GM12892 (cell line): ENCODE measurements at places on chromosomes 1 and 21.
A peak's percentile ranks its signal among the peaks of the same experiment; 100 is the strongest.

GRCh38 chr1:108854221-108855019 lies 2.5 kb downstream of the AKNAD1 start:
- DNase-seq = no peak

- peak; percentile 50 for DNase-seq
These were observed 30.3 kb upstream of the TMEM125 start for GRCh38 chr1:43239484-43239883.

DNA sequence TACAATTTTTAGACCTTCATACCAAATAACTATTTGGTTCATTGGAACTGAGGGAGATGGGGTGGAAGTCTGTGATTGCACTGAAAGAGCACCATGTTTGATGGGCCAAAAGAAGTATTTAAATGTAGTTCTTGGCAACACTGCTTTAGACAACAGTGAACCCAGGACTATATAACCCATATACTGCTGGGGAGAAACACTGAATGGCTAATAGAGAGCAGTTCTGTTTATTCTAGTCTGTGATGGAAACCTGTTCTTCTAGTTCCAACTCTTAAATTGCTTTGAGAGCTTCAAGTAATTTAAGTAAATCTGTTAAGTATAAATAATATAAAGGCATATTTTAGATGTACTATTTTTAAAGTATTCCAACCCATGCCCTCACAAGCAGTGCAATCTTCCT lies 96.3 kb downstream of the NIBAN1 start:
- DNase-seq = no peak

DNA sequence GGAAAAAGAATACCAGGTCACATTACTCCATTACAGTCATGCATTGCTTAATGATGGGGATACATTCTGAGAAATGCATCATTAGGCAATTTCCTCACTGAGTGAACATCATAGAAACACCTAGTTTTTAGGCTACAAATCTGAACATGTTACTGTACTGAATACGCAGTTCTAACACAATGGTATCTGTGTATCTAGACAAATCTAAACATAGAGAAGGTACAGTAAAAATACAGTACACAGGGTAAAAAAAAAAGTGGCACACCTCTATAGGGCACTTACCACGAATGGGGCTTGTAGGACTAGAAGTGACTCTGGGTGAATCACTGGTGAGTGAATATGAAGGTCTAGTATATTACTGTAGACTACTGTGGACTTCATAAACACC lies 115.7 kb downstream of the AKT3 start:
- DNase-seq = no peak

GRCh38 chr1:106439475-106439874 lies 617.0 kb upstream of the PRMT6 start:
- DNase-seq = no peak
